Esophagus squamous epithelium (tissue), 5 donors: ENCODE measurements at places on chromosomes 1 and 21.

DNA sequence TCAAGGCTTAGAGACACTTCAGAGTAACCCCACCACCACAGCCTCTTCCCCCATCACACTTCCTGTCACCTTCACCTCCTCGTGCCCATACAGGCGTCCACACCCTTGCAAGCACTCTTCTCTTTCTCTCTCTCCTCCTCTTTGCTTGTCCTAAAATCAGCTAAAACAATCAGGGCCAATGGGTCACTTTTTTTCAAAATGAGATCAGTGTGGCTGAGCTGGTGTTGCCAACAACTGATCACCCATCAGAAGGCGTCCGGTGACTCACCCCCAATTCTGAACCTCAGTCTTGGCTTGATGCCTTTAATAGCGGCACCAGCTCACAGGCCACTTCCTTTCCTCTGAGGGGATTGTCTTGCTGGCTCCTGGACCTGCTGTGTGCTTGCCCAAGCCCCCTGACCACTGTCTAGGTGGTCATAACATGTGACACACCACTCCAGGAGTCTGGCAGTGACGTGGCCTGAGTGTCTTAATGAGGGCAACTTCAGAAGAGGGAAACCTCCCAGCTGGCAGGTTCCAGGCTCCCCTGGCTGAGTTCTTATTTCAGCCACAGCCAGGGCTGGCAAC, 1.6 kb downstream of the DRAXIN start:
- DNase-seq: no peak

DNA sequence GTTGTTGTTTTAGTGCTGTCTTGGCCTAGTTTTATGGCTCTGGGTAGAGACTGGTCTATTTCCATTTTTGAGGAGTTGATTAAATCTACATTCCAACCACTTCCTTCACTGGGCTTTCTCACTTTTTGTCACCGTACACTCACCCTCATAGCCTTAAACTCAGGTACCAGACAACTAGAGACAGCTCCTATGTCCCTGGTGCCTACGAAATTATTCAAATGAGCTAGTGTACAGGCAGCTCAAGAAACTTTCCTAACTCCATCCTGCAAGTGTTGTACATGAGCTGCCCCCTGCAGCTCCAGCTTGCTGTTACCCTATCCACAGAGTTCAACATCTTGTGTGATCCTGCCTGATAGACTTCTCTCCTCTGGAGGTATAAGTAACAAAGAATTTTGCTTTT, 704.8 kb upstream of the RGS18 start:
- DNase-seq: no peak

DNA sequence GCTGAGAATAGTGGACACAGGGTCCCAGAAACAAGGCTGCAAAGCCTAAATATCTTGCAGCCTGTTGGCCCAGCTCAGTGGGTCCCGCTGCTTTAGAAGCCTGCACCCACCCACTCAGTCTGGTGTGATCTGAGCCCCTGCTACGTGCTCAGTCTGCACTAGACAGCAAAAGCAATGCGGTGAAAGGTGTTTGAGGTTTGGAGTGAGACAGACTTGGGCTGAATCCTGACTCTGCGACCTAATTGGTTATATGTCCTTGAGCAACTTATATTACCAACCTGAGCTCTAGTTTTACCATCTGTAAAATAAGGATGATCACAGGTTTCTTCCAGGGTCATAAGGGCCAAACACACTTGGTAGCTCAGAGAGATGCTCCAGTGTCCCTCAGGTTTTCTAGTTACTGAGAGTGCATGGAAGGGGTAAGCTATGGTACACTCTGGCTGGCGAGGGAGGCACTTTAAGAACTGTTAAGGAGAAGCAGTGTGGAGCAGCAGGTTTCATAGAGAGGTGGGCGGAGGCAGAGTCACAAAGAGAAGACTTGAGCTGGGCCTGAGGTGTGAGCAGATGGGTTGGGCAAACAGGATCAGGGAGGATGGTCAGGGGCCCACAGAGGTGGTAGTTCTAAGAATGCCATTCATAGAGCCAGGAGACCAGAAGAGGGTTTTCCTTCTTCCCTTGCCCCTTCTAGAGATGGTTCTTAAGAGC, 10.1 kb downstream of the TMEM200B start:
- no peak for DNase-seq

DNA sequence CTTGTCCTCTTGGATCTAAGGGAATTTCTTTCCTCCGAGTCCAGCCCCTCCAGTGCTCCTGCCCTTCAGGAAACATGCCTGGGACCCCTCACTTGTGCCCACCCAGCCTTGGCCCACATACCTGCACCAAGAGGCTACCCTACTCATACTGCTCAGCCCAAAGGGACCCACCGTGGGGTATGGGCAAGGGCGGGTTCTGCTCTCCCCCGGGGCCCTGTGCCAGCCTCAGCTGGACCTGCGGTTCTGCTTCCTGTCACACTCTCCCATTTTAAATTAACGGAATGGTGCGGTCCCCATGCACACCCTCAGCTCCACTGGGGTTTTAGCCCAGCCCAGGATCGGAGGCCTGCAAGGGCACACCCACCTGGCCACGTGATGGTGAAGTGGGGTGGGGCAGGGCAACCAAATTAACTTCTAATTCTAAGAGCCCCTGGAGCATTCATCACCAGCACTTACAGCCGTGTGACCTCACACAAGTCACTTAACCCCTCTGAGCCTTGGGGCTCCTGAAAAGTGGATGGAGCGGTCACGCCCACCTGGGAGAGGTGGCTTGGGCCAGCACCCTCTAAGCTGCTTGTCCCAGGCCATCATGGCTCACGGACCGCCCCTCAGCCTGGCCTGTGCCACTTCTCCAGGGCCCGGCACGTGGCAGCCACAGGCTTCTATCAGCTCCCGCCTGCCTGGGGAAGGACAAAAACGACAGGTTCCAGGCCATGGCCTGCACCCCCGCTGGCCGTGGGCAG, 28.3 kb downstream of the TP73 start:
- DNase-seq: no peak

- no peak for DNase-seq
Observed at GRCh38 chr1:18722270-18722669, 91.6 kb downstream of the PAX7 start.

DNA sequence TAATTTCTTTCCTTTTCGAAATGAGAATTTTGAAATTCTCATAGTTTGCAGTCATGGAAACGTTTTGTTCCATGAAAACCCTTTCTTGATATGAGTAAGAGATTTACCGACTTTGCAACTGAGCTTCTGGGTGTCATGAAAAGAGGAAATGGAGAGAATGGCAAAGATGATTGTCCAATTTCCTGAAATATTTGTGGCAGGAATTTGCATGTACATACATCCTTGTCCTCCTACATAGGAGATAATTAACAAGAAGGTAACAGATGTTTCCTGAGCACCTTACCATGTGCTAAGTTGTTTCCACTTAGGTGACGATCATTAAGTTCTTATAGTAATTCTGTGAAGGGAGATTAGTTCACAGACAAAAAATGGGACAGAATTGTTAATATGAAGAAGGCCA, 170.7 kb downstream of the NEGR1 start:
- DNase-seq: no peak

GRCh38 chr1:116753312-116753711, 918 bp upstream of the CD2 start:
- DNase-seq: no peak
